CD4-positive, alpha-beta memory T cell (primary cell): ENCODE measurements at places on chromosomes 1 and 21.

GRCh38 chr1:10022656-10023055 is 10.1 kb upstream of the UBE4B start:
- no peak for DNase-seq

- DNase-seq, result no peak
Measured at GRCh38 chr1:204672069-204672468, 13.5 kb downstream of the LRRN2 start.

DNA sequence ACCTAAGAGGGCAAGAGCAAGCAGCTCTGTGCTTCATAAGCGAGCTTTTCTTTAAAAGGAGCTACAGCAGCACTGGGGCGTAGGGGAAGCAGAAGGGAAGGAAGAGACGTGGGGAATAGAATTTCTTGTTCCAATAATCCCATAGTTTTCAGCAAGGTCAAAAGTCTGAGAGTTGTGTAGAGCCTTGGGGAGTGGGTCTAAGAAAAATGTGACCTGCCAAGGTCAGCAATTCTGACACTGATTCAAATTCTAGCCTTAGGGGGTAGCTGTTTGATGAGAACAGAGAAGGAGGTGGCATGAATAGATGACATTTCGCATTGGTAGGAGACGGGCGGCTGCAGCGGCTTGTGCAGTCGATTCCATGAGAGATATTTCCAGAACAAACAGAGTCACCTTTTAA is 22.4 kb downstream of the PRRX1 start:
- no peak for DNase-seq

DNA sequence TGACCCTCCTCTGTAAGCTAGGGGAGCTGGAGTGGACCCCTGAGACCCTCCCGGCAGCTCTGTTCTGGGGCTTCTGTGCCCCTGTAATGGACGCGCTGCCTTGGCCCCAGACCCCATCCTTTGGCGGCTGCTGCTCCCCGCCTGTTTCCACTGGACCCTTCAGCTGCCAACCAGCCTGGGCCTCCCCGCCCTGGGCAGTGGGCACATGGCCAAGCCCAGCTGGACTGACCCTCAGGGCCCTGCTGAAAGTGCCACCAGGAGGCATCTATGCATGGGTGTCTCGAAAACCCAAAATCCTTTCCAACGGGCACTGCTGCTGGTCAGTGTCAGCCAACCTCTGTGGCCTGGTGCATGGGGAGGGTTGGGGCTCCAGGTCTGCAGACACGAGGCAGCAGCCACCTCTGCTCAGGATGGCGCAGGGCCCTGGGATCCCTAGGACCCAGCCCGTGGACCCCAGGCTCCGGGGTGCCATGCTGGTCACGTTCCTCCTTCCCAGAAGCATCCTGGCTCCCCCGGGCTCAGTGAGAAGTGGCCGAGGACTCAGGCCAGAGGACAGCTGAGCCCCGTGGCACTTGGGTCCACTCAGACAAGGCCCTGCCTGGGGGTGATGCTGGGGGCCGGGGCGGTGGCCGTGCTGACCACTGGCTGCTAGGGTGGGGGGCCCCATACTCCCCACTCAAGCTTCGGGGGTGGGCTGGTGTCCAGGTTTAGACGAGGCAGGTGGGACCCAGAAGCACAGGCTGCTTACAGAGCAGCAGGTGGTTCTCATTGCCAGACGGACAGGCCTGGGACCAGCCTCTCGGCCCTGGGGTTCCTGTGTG is 46.9 kb downstream of the SLX9 start:
- no peak for DNase-seq

DNA sequence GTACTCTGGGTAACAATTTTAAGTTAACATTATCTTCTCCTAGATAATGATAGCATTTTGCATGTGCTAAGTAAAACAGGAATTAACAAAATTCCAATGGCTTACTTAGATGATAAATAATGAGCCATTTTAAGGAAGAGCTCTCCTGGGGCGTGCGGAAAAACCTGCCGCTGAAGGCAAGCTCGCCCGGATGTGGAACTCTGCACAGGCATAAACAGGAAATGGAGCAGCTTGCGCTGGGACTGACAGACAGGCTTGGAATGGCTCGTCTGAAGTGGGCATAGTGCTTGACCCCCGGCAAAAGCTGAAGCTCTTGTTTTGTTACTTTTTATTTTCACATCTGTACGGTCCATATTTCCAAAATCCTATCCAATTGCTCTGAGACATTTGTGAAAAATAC is 169.2 kb downstream of the ZNF281 start:
- no peak for DNase-seq

DNA sequence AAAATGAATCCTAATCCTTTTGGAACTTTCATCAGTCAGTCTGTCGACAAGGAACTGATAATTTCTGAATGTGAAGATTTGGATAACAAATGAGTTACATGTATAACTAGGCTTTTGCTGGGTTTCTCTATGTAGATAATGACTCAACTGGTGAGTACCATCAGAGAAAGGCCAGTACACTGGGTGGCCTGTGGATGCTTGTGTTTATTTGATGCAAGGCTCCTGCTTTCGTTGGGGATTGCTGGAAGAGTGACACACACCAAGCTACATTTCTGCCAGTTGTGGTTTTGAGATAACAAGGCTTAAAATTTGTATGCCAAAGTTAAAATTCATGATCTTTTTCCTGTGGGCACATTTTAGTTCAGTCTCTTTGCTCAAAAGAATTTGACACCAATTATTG is 115.7 kb upstream of the UBE2U start:
- no peak for DNase-seq

DNA sequence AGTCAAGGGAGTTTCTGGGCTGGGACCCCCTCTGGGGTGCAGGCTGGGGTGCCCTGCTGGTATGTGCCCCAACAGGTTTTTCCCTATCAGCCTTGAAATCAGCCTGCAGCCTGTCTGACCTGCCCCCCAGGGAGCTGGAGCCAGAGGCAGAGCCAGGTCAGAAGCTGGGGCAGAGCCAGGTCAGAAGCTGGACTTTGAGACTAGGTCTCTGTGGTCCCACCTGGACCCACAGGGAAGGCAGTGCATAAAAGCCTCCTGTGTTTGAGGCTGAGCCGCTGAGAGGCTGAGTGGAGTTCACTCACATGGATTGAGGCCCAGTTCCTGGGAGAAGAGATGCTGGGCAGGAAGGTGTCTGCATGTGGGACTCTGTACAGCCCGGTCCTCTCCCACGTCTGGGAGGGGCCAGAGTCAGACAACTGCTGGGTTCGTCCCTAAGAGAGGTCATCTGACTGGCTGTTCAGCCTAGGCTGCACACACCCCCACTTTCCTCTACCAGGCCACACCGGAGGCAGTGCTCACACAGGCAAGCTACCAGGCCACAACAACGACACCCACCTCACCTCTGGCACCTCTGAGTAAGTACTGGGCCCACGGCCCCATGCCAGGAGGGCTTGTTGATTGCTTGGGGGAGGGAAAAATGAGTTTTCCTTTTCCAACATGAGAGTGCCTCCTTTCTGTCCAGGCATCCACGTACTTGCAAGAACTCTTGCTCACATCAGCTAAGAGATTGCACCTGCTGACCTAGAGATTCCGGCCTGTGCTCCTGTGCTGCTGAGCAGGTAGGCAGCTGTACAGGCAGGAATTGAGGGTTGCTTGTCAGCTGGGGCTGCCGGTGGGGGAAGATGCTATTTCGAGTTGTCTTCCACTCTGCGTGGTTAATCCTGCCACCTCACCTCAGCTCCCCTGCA is at the start of gene ANXA9:
Gene ANXA9, plus strand, starts transcription at position 488 of the 908 bp plus-strand sequence. CDS start 814 bp downstream, outside the sequence.
- no peak for DNase-seq

GRCh38 chr1:31758823-31759222 is 5.3 kb downstream of the ADGRB2 start:
- DNase-seq, result no peak

DNA sequence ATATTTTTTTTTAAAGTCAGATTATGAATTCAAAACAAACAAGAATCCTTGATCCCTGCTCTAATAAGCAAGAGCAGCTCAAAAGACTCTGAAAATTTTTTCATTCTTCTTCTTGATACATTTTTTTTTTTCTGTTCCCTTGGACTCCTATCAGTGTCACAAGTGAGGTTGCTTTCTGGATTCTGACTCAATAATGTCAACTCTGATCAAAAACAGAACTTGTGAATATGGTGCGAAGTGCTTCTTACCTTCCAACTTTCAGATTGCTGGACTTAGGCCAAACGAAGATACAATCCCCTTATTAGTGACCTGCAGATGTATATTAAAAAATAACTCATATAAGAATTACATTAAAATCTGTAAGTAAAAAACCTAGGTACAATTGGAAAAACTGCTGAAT is 136.1 kb downstream of the GPATCH2 start:
- no peak for DNase-seq

- no peak for DNase-seq
Measured at GRCh38 chr1:152112101-152112884, 3.0 kb downstream of the TCHH start.

DNA sequence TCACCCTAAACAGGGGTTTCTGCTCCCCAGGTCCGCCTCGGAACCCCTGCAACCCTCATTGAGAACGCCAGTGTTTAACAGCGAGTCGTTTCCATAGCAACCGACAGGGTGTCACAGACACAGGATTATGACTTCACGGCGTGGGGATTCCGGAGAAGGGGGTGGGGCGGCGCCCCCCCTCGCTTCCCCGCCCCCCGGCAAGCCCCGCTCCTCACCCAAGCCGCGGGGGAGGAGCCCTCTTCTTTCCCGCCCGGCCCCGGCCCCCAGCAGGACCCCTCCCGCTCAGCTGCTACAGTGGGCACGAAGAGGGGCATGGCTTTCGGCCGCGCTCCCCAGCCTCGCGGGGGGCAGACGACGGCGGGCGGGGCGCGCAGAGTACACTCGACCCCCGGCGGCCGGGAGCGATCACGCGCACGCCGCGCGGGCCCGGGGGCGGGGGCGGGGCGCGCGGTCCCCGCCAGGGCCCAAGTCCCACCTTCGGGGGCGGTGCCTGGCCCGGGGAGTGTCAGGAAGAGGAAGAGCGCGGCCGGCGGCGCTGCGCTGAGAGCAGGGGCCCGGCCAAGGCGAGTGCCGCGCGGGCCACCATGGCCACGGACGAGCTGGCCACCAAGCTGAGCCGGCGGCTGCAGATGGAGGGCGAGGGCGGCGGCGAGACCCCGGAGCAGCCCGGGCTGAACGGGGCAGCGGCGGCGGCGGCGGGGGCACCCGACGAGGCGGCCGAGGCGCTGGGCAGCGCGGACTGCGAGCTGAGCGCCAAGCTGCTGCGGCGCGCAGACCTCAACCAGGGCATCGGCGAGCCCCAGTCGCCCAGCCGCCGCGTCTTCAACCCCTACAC is at the start of gene EFHD2:
Gene EFHD2, plus strand, starts transcription at position 501 of the 835 bp plus-strand sequence. Its CDS starts 84 bp downstream, at position 585.
- peak; percentile 84 for DNase-seq

DNA sequence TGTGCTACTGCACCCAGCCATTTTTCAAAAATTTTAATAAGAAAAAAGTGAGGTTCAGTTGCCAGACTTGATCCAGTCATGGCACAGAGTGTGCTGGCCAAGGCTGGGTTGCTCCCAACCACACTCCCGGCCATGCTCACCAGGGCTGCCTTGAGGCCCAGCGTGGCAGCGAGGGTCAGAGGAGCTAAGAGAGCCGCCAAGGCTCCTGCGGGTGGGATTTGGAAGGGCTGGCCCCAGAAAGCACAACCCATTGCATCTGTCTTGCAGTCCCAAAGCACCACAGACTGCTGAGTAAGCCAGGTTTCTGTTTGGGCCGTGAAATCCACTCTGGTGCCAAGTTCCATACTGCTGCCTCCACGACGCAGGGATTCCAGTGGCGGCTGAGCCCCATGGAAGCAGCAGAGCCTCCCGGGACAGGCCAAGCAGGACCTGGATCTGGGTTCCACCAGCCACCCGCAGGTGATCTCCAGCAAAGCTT is 22.6 kb downstream of the ZBTB17 start:
- DNase-seq, result no peak

- DNase-seq, result no peak
Measured at GRCh38 chr1:194233069-194233468, 1046.7 kb upstream of the B3GALT2 start.

GRCh38 chr1:179166663-179167417 is 62.6 kb downstream of the ABL2 start:
- DNase-seq, result no peak

GRCh38 chr1:44531785-44532566 is 126.9 kb downstream of the RNF220 start:
- DNase-seq, result no peak

DNA sequence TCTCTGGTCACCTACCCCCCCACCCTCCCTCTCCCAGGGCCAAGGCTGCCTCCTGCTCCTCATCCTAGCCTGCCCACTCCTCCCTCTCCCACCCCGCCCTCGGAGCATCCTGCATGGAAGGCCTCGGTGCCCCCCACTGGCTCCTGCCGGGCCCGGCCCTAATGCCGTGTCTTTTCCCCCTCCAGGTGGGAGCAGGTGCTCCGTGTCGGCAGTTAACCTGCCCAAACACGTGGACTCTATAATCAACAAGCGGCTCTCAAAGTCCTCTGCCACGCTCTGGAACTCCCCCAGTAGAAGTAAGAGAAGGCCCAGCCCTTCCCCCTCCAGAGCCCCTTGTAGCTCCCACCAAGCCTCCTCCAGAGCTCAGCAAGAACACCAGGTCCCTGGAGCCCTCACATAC is 18.8 kb downstream of the MAP7D1 start:
- DNase-seq, result no peak

- DNase-seq, result no peak
Measured at GRCh38 chr1:81998165-81998564, 197.4 kb downstream of the ADGRL2 start.

GRCh38 chr1:99613716-99614115 is 32.2 kb upstream of the PALMD start:
- DNase-seq, result no peak

GRCh38 chr1:115465802-115466363 is 127.8 kb upstream of the NGF start:
- DNase-seq, result no peak

DNA sequence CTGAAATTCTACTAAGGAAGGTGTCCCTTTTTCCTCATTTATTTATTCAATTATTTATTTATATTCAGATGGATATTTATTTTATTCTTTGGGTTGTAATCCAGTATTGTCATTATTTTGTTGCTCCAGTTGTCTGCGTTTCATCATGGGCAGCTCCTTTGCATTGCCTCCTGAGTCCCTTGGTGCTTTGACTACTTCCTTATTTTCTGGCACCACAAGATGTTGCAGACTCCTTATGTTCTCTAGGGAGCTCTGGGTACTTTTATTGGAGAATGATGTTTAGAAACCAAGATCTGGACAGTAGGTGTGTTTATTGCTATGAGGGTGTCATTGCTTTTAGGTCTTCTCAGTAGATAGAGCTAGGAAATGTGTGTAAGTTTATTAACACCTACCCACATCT is 59.9 kb upstream of the ERRFI1 start:
- no peak for DNase-seq

DNA sequence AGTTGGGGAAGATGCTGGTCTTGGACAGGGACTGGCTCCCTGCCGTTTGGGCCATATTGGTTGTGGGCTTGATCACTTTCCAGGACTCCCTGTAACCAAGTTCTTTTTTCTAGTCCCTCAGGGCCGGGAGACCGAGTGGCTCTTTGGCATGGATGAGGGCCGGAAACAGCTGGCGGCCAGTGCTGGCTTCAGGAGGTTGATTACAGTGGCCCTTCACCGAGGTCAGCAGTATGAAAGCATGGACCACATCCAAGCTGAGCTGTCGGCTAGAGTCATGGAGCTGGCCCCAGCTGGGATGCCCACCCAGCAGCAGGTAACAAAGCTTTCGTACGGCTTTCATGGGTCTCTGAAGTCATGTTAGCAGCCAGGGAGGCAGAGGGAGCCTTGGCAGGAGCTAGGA is 4.3 kb downstream of the METTL13 start:
- no peak for DNase-seq

GRCh38 chr1:9253453-9254105 is 19.0 kb downstream of the H6PD start:
- no peak for DNase-seq

GRCh38 chr1:193794239-193794638 is 607.8 kb upstream of the B3GALT2 start:
- DNase-seq, result no peak
